SK-N-SH (cell line): ENCODE measurements at places on chromosomes 6 and 20.

DNA sequence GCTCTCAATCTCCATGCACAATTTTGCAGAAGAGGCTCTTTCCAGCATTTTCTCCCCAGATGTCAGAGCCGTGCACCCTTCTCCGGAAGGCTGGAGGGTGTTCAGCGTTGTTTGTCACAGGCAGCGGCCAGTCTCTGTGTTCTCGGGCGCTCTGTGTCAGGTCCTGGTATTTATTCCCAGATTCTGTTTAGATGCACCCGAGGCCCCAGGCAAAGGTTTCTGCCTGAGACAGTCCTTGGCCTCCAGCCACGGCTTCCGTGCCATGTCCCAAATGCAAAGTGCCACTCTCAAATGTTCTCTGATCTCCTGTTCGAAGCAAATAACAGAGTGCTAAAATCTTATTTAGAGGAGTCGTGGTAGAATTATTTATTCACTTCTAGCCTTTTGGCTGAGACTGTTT lies 140.3 kb upstream of the AGPAT4 start:
- peak; percentile 72 for DNase-seq

GRCh38 chr20:18738055-18738454 lies 75.5 kb upstream of the SCP2D1 start:
- DNase-seq: no peak

- DNase-seq: no peak
These were observed 144.3 kb upstream of the SPACA1 start for GRCh38 chr6:87903323-87903722.

- DNase-seq: no peak
These were observed 88.6 kb downstream of the FNDC1 start for GRCh38 chr6:159257846-159258245.

- peak; percentile 61 for DNase-seq
These were observed 8.4 kb downstream of the ARFGAP1 start for GRCh38 chr20:63280929-63281545.

- DNase-seq: no peak
These were observed 410.7 kb upstream of the SULF2 start for GRCh38 chr20:48196001-48196400.

DNA sequence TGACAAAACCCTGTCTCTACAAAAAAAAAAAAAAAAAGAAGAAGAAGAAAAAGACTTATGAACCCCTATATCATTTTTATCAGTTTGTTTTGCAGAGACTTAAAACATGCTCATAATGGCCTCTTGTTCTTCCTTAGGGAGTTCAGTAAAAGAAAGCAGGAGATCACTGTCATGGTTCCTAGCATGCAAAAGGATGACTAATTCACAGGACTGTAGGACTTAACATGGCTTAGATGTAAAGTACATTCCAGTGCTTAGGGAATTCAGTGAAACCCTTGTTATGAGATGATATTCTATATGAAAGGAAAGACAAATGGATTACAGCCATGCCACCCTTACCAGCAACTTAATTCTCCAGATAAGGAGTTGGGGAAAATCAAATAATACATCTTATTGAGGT lies 29.5 kb downstream of the EEF1A1 start:
- no peak for DNase-seq

DNA sequence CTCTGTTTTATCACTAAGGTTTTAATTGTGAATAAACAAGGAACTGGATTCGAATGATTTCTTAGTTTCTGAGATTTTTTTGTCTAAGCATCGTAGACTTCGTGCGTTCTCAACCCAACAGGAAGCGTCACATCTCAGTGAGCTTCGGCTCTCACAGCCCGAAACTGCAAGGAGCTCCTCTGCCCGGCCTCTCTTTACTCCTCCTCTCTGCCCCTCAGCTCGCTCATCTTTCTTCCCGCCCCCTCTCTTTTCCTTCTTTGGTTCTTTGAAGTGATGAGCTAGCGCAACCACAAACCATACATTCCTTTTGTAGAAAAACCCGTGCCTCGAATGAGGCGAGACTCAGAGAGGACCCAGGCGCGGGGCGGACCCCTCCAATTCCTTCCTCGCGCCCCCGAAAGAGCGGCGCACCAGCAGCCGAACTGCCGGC lies 480 bp upstream of the NT5E start:
- no peak for DNase-seq

DNA sequence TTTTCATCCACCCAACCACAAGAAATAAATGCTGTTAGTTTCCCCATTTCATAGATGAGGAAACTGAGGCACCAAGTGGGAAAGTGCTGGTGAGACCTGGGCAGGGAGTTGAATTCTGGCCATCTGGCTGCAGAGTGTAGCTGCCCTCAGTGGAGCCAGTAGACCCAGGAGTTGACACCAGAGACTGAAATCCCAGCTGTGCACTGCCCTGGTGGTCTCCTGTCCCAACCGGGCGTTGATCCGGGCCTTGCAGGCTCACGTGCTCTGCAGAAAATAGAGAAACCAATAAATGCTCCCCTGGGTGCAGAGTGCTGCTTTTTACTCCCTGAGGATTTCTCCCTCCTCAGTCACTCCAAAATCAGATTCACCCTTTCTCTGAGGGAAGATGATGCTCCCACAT lies 18.4 kb downstream of the HLA-F start:
- no peak for DNase-seq

DNA sequence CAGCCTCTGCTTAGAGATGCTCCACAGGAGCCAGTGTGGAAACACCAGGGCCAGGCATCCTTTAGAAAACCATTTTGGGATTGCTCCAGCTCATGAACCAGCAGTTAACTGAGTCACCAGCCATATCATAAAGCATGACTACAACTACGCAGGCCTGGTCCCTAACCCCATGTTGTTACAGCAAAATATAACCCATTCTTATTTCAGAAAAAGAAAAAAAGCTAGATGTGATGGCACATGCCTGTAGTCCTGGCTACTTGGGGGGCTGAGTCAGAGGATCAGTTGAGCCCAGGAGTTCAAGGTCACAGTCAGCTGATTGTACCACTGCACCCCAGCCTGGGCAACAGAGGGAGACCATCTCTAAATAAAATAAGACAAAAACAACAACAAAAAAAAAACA lies 36.8 kb downstream of the C6orf15 start:
- no peak for DNase-seq

- no peak for DNase-seq
These were observed 38.7 kb upstream of the RFPL4B start for GRCh38 chr6:112308476-112308875.

- DNase-seq: no peak
These were observed 175.6 kb downstream of the TBC1D7 start for GRCh38 chr6:13152764-13153163.
